ENCODE measurements at places on chromosomes 3 and 15.

GRCh38 chr15:99228120-99228770, 21.1 kb downstream of the TTC23 start:
- DNase-seq: no peak

- no peak for DNase-seq
Observed at GRCh38 chr3:36146404-36146803, 233.9 kb upstream of the STAC start.

DNA sequence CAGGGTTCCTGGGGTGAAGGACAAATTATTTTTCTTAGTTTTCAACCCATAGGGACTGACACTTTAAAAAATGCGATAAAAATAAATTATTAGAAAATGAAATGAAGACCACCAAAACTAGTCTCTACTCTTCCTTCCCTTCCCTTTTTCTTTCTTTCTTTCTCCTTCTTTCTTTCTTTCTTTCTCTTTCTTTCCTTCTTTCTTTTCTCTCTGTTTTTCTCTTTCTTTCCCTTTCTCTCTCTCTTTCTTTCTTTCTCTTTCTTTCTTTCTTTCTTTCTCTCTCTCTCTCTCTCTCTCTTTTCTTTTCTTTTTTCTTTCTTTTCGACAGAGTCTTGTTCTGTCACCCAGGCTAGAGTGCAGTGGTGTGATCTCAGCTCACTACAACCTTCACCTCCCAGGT, 99.3 kb upstream of the TNFAIP8L3 start:
- no peak for DNase-seq

DNA sequence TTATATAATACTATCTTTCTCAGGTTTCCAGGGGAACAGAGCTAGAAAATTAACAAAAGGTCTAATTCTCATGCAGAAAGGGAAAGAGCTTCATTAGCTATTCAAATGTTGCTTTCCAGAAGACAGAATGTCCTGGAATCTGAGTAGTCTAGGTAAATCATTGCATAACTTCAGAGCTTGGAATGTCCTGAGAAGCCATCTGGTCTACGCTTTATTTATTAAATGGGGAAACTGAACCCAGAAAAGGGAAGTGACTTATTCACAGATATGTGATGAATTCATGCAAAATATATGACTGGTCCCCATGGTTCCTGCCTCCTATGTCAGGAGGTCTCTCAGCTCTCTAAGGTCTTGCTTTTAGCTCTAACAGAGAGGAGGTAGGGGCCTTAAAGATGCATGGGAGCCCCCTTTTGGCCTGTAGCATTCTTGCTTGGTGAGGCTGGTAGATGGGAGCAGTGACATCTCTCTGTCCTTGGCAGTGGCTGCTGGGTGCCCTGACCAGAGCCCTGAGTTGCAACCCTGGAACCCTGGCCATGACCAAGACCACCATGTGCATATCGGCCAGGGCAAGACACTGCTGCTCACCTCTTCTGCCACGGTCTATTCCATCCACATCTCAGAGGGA, 99.2 kb downstream of the CEMIP start:
- no peak for DNase-seq

GRCh38 chr3:25594007-25594502, 70.7 kb downstream of the TOP2B start:
- DNase-seq: peak; percentile 1

DNA sequence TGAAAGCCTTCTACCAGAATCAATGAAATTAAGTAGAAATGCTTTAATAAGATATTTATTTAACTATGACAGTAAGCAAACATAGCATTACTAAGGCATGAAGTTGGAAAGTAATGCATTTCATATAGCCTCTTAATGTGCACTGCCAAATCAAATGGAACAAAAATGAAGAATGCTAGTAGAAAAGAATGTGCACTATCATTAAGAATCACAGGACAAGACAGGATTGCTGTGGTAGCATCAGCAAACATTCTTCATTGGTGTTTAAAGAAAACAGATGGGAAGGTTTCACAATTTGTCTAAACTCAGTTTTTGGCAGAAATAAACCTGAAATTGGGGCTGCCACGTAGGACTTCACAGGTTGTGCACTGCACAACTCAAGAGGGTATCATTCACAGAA, 168.9 kb downstream of the CNTN3 start:
- no peak for DNase-seq

- DNase-seq: no peak
Observed at GRCh38 chr15:95440712-95441111, 889.8 kb upstream of the NR2F2 start.

- no peak for DNase-seq
Observed at GRCh38 chr3:186022931-186023330, 85.1 kb upstream of the TRA2B start.

DNA sequence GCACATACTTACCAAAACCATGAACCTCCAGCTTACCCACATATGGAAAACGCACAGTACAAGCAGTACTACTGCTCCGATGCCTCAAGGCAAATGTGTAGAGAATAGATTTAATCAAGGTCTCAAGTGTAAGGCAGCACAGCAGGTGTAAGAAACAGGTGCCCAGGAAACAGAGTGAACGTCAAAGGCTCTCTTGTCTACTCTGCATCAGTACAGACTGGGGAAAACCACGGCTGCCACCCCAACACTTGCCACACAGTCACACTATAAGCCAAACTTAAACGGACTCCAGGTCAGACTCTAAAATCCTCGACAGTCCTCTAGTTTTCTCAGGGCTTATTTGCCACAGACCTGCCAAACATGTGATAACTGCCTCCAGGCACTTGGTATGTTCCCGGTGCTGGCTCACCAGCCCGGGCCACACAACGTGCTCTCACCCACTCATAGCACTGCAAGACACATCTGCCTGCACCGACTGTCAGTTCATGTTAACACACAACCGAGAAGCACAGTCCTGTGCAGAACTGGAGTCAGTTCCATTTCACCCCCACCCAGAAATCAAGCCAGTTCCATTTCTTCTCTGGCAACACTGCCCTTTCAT, 30.6 kb downstream of the ABCC5 start:
- DNase-seq: no peak

- DNase-seq: no peak
Observed at GRCh38 chr3:1079662-1080061, 13.2 kb upstream of the CNTN6 start.

DNA sequence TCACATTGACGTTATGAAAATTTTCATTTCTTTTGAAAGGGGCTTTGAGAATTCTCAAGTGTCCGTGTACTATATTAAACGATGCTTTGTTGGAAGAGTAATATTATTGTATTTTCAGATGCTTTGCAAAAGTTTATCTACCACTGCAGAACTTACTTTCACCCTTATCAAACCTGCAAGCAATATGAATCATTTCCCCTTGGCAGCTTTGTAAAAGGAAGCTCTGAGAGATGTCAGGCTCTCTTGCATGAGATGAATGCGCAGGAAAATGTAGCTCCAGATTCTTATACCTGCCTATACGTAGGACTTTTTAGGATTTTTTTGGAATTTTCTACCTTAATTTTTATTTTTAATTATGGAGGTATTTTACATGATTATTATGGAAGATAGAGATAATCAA, 34.5 kb downstream of the GPD1L start:
- DNase-seq: no peak

DNA sequence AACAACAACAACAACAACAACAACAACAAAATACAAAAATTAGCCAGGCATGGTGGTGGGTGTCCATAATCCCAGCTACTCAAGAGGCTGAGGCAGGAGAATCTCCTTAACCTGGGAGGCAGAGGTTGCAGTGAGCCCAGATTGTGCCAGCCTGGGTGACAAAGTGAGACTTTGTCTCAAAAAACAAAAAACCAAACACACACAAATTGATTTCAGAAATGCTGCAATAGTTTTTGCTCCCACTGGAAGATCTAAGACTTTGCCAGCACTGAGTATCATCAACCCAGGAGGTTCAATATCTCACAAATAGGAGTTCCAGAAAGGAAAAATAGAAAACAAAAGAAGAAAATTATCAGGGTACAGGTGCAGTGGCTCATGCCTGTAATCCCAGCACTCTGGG, 16.2 kb upstream of the CCR8 start:
- no peak for DNase-seq

- DNase-seq: no peak
Observed at GRCh38 chr3:17632401-17633100, 109.9 kb downstream of the TBC1D5 start.

GRCh38 chr3:135759651-135760050, 205.9 kb upstream of the PPP2R3A start:
- no peak for DNase-seq

DNA sequence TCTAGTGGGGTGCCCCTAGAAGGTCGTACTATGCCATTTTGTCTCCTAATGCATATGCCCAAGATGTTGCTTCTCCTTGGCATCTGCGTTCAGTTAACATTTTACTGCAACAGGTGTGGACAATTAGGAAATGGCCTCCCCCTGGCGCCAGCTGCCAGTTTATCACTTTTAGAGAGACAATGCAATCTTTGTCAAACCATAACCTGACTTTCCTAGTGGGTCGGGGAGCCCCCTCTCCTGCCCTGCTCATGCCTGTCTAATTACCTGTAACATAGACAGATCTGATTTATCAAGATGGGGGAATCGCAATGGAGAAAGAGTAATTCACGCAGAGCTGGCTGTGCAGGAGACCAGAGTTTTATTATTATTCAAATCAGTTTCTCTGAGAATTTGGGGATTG, 353.7 kb upstream of the SGO1 start:
- DNase-seq: no peak

DNA sequence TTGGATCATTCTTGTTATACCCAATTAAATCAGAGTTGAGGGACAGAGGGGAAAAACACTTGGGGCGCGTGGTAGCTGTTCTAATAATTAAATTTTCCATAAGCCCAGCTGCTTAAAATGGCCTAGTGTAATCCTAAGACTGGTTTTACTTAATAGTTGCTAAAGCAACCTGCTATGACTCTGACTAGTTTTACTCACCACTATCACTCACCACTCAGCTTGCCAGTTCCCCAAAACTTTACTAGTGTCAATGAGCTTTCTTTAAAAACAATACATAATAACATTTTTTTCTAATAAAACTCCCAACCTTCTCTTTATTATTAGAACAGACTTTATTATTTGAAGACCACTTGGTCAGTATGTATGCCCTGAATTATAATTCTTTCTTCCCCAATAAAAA, 49.6 kb downstream of the ECT2 start:
- DNase-seq: no peak

DNA sequence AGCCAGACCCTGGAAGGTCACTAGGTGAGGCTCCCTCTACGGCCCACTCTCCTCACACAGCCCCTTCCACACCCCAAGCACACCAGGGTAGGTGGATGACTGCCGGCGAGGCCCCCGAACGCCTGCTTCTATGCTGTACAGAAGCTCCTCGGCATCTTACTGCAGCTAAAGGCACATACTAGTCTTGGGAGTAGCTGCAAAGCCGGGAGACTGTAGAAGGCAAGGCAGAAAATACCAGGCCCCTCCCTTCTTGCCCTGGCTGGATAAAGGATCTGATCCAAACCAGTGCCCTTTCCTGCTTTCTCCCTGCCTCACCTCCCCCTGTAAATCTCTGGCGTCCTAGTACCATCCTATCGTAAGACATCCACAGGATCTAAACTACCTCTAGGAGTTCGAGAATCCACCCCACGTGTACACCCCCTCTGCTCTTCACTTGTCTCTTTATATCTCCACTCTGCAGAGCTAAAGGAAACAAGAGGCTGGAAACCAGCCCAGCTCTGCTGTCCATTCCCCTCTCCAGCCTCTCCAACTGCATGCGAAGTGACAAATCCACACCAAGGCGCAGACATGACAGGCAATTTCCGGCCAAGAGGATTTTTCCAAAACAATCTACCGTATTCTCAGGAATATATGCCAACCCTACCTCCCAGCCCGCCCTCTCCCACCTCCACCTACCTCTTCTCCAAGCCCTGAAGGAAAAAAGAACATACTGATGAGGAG, 11.8 kb downstream of the TNK2 start:
- peak; percentile 77 for DNase-seq

GRCh38 chr15:40793216-40793989, 13.5 kb upstream of the ZFYVE19 start:
- no peak for DNase-seq

DNA sequence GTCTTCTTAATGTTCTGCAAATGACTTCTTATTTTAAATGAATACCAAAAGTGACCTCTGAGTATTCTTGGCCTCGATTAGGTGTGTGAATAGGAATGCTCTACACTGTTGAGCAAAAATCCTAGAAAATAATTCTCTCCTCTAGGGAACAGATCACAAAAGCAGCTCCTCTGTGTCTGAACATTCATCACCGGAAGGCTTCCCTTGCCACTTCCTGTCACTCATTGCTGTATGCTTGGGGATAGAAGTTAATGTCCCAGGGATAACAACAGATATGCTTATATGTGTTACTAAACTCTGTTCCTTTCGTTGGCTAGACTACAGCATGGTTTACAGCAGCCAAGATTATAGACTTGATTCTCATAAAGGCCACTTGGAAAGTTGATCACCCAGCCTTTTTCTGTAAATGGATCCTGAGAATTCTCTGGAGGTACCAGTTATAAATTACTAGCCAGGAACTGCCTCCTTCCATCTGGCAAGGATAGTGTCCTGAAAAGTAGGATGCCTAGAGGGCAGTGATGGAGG, 16.0 kb upstream of the PTX3 start:
- no peak for DNase-seq

DNA sequence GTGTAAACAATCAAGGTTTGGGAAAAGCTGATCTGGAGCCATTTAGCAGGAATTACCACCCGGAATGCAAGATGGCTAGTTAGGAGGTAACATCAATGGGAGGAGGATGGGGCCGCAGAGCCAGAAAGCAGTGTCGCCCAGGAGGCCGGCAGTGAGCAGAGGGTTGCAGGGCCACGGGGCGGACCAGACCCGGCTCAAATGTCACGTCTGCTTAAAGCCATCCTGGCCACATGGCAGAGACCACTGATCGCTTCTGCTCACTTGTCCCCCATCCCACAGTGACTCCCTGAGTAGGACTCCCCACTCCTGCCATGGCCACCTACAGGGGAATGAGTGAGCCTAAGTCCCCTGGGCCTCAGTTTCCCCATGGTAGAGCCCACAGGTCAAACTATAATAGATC, 18.2 kb downstream of the MGLL start:
- no peak for DNase-seq

DNA sequence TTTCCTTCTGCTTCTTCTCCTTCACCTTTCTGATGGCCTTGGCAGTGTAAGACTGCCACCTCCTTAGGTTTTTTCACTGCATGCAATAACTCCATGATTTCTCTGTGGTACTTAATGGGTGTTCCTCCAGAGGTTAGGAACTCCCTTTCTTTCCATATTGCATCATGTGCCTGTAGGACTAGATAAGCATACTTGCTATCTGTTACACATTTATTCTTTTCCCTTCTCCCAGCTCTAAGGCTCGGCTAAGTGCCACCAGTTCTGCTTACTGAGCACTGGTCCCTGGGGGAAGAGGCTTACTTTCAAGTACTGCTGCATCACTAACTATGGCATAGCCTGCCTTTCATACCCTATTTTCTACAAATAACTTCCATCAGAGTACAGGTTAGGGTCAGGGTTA, 351.8 kb downstream of the OTOL1 start:
- DNase-seq: no peak
